Forelimb muscle (tissue), 1 donor: ENCODE measurements at places on chromosomes 3 and 15. TPM values are rescaled to one million over a fixed set of nuclear protein-coding genes. Genes with fewer than 3 reads are reported as not detected.

DNA sequence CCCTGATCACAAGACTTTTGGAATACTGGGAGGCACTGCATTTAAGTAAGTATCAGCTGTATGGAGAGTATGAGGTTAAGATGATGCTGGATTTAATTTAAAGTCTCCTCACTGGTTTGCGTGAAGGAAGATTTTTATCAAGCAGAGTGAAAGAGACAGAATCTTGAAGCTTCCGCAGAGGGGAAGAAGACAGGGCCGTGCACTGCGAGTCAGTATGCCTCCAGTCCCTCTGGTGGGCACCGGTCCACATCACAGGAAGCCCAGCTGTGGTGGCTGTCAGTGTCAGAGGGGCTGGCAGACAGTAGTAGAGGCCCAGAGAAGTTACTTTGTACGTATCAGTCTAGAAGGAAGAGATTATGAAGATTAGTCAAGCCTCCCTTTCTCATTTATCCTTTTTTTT, 379.0 kb upstream of the TPRG1 start:
- no peak for DNase-seq

- DNase-seq, result no peak
Observed at GRCh38 chr3:10602271-10602670, 96.9 kb upstream of the ATP2B2 start.

DNA sequence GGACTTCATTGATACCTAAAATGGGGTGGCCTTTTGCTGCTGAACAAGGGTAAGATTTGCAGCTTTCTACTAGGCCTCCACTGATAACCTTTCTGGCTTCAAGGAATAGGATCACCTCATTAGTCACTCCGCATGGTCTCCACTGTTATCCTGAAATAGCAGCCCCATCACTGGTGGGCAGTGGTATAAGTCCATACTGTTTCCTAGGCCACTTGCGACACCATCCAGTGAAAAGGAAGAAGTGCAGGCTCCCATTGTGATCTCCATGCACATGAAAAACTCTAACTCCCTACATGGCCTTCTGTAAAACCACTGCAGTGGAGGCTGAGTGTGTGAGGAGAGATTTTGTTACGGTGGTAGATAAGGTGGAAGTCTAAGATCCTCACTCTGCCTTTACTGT, 1455.9 kb downstream of the SI start:
- no peak for DNase-seq

GRCh38 chr15:90001683-90002427, 731 bp downstream of the ZNF710 start:
- no peak for DNase-seq

- DNase-seq, result no peak
Observed at GRCh38 chr3:72633121-72633520, 215.1 kb downstream of the SHQ1 start.

GRCh38 chr15:81271761-81272644, 51.9 kb downstream of the STARD5 start:
- DNase-seq, result no peak

- DNase-seq, result no peak
Observed at GRCh38 chr15:92044203-92044909, 190.8 kb downstream of the SLCO3A1 start.

GRCh38 chr3:72768936-72769335, 79.3 kb downstream of the SHQ1 start:
- DNase-seq, result no peak

DNA sequence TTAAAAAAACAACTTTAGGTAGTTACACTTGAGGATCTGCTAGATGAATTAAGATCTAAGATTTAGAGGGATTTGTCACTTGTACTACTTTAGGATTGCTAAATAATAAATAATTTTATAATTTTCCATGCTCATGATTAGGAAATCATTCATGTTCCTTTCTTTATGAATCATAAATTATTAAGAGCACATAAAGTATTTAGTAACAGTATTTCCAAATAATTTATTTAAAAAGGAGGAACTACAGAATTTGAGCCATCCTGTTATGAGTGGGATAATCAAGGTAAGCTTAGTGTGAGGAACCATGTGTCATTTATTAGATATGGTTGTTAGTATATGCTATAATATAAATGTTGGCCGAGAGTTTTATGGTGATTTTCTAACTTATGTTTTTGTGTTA, 37.5 kb upstream of the C3orf38 start:
- no peak for DNase-seq

- no peak for DNase-seq
Observed at GRCh38 chr15:57172925-57173324, 203.4 kb upstream of the CGNL1 start.

GRCh38 chr15:41492597-41493204, 973 bp upstream of the ITPKA start:
- no peak for DNase-seq

GRCh38 chr3:6861625-6862000, 698 bp downstream of the GRM7 start:
- no peak for DNase-seq

GRCh38 chr3:146227486-146227885, 23.4 kb downstream of the PLSCR4 start:
- no peak for DNase-seq

DNA sequence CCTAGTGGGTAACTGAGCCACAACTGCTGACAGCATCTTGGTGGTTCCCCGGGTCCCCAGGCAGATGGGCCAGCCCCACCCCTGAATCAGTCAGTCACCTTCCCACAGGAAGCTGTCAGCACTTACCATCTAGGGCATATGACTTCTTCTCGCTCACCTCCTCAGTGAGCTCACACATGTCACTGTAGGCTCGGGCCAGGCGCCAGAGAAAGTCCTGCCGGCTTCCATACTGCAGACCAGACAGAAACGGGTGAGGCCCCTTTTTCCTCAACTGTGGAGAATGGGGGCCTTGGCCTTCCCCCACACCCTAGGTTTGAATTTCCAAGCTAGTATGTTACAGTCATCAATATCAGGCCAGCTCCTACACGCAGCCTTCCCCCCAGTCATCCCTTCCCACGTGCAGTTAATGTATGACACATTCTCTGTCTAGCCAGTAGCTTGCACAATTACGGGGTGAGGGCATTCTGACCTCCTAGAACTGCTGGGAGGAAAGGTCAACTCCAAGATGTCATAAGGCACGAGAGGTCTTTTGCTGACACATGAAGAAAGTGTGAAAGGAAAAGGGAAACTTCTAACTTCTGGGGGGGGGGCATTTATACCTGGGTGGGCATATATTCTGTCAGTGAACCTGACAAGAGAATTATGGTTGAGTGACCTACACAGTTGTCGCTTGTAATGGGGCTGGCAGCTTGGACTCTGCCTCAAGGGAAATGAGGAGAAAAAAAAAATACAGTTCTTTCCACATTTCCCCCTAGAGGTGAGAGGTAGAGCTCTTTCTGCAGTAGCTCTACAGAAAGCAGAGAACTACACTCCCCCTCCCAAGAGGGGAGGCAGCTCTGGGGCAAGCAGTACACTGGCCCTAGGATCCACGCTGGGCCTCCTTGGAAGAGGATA, 10.9 kb downstream of the RMDN3 start:
- no peak for DNase-seq

GRCh38 chr3:77084511-77084910, 44.6 kb downstream of the ROBO2 start:
- DNase-seq, result no peak

DNA sequence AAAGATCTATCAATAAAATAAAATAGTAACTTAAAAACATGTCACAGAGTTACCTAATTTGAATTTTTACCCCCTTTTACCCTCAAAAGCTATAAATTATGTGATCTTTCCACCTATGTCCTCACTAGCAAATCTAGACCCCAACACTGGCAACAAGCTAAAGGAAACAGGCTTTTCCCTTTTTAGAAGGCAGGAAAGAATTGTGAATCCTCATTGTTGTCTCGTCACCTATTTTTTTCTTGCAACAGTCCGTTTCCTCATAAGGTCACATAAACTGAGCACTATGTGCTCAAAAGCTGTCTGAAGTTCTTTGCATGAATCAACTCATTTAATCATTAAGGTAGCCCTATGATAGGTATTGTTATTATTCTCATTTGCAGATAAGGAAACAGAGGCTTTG, 34.6 kb upstream of the DAZL start:
- DNase-seq, result no peak

- no peak for DNase-seq
Observed at GRCh38 chr3:132695422-132695821, 26.8 kb downstream of the NPHP3 start.

- DNase-seq, result no peak
Observed at GRCh38 chr3:176032043-176032442, 1165.2 kb downstream of the TBL1XR1 start.

DNA sequence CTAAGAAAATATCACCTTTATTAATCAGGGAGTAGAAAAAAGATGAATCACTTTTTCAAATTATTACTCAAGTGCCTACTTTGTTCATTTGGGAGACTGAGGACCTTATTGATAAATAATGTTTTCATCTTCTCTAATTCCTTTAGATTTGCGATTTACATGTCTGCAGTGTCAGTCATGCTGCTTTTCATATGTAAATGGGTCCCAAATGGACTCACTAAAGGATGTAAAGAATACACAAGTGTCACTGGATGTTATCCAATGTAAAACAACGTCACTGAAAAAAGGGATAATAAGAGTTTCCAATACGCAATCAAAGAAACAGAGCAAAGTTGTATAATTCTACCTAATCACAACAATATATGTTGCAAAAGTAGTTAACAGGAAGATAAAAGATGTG, 84.9 kb downstream of the TFDP2 start:
- DNase-seq, result no peak

DNA sequence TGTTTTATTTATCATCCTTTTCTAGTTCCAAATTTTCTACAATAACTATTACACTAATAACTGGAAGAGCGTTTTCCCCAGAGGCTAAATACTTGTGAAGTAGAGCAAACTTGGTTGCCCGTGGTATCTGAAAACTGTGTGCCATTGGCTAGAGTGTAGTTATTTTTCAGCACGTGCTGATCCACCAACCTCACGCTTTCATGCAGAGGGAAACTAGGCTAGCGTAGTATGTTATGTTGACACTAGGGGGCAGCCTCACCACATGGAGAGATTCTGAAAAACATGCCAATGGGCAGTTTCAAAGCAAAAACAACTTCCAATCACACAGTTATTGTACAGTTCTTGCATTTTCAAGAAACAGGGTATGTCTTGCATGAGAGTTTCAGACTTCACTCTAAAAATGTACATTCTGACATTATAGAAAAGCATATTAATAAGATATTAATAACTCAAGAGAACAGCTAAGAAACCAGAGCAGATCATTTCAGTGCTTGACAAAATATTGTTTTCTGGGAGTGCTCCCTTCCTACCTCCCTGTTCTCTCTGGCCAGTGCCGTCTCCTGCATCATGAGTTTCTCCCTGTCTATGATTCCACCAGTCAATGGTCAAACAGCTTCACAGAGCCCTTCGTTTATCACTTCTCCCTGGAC, 39.7 kb downstream of the SPATA12 start:
- DNase-seq, result peak; percentile 49

DNA sequence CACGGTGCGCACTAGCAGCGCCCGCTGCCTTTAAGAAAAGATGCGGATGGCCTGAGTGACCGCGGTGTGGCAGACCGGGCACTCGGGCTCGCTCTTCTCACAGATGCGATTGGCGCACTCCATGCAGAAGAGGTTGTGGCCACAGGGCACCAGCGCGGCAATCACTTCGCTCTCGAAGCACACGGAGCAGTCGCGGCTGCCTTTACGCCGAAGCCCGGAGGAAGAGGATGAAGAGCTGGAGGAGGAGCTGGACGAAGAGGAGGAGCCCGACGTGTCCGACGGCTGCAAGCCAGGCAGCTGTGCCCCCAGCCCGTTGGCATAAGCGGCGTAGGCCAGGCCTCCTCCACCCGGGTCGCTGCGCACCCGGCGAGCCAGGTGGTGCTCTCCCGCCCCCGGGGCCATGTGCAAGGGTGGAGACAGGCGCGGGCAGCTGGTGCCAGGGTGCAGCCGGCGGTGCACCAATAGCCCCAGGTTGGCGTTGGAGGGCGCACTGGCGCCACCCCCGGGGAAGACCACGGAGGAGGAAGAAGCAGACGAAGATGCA, 2.6 kb downstream of the MEX3B start:
- DNase-seq, result no peak

Gene HYAL2
- polyA plus RNA-seq, result 39.7 TPM

Gene PPP4R2
- 59.0 TPM for polyA plus RNA-seq

Gene TRPM7
- polyA plus RNA-seq, result 19.4 TPM

Gene TERC
- polyA plus RNA-seq, result 0.35 TPM

Gene CHST2
- 4.0 TPM for polyA plus RNA-seq

Gene AADACL2
- not detected for polyA plus RNA-seq

Gene CCPG1
- polyA plus RNA-seq, result 29.4 TPM

Gene PCLAF
- 27.1 TPM for polyA plus RNA-seq

Gene CNBP
- polyA plus RNA-seq, result 311 TPM

Gene ITGA11
- 3.7 TPM for polyA plus RNA-seq

Gene CHRNB4
- 0.18 TPM for polyA plus RNA-seq

Gene COL6A5
- polyA plus RNA-seq, result 0.13 TPM

Gene POLR2M
- 38.9 TPM for polyA plus RNA-seq

Gene CATSPER2
- 2.1 TPM for polyA plus RNA-seq

Gene ZNF148
- 20.2 TPM for polyA plus RNA-seq

Gene CLRN1
- 0.23 TPM for polyA plus RNA-seq

Gene TRAT1
- polyA plus RNA-seq, result not detected

Gene GRK7
- polyA plus RNA-seq, result 0.10 TPM

Gene SH3GL3
- polyA plus RNA-seq, result 6.5 TPM

Gene PP2D1
- 0.39 TPM for polyA plus RNA-seq

Gene PRKCD
- 6.9 TPM for polyA plus RNA-seq
